ENCODE measurements at places on chromosomes 11 and 22.
A peak's percentile ranks its signal among the peaks of the same experiment; 100 is the strongest.

GRCh38 chr11:57982776-57983175 is 40.9 kb upstream of the OR9Q1 start:
- DNase-seq, result no peak

- no peak for DNase-seq
Observed at GRCh38 chr11:3120071-3120792, 44.9 kb downstream of the OSBPL5 start.

DNA sequence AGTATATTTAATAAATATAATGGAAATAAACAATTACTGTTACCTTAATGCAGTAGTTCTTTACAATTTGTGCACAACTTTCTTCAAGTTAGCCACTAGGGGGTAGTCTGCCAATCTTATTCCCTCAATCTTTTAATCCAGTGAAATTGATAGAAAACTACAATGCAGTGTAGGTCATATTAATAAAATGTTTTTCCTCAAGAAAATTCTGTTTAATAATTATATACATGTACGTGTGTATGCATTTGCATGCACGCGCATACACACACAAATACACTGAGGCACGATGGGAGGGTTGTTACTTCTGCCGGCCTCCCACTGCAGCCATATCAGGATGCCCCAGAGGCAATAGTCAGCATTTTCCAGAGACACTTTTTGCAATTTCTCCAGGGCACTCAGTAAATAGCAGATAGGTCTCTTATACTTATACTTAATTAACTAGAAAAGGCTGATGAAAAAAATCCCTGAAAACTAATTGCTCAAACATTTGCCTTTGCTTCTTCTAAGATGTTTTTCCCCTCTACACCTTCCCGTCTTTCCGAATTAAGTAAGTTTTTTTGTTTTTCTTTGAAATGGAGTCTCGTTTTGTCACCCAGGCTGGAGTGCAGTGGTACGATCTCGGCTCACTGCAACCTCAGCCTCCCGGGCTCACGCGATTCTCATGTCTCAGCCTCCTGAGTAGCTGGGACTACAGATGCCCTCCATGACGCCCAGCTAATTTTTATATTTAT is 3.1 kb downstream of the GAB2 start:
- no peak for DNase-seq

DNA sequence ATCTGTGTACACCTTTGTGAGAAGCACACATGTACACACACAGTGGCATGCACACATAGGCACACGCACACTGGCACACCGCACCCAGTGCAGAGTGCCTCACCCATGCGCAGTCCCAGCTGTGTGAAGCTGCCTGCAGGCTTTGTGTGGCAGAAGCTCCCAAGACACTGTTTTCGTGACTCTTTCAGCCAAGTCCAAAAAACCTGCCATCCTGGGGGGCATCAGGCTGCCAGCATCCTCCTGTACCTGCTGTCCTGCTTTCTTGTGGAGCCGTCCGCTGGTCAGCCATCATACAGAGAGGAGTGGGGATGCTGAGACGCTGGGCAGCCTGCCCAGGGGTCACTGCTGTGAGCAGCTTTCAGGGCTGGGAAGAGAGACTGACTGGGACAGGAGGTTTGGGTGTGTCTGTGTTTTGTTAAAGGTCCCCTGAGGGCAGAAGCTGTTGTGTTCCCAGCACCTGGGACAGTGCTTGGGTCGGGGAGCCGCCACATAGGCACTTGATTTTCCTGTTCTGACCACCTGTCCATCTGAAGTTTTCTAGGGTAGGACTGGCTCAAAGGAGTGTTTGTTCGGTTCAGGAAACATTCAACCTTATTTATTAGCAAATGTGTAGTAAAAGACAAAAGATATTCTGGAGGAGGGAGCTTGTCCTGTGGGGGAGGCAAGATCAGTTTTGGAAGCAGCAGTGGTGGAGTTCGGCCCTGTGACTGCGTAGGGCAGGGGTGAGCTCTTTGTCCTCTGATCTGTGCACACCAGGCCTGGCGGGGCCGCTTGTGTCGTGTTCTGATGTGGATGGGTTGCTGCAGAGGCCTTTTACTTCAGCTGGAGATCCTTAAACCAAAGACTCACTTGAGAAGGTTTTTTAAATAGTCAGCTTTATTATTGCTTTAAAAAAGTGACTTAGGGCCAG is 29.7 kb downstream of the AP2A2 start:
- DNase-seq, result no peak

GRCh38 chr11:28528217-28528616 is 420.0 kb downstream of the METTL15 start:
- no peak for DNase-seq

DNA sequence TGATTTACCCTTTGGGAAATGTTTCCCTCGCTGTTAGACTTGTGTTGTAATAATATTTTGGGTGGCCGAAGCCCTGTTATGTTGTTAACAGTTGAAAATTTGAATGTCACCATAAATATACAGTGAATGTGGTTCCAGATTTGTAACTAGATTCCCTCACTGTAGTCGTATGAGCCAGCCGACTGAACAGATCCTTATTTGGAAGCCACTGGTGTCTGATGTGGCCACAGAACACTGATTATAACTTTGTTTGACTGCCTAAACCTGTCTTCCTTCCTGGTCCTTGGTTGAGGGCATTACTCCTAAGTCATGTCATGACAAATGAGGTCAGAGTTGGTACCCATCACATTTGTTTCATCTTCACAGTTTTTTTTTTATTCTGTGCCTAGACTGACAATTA is 45.4 kb downstream of the YAP1 start:
- DNase-seq, result no peak

GRCh38 chr11:120097721-120098385 is 40.1 kb downstream of the TRIM29 start:
- no peak for DNase-seq

GRCh38 chr11:60719391-60719790 is 5.1 kb upstream of the MS4A18 start:
- DNase-seq, result no peak

DNA sequence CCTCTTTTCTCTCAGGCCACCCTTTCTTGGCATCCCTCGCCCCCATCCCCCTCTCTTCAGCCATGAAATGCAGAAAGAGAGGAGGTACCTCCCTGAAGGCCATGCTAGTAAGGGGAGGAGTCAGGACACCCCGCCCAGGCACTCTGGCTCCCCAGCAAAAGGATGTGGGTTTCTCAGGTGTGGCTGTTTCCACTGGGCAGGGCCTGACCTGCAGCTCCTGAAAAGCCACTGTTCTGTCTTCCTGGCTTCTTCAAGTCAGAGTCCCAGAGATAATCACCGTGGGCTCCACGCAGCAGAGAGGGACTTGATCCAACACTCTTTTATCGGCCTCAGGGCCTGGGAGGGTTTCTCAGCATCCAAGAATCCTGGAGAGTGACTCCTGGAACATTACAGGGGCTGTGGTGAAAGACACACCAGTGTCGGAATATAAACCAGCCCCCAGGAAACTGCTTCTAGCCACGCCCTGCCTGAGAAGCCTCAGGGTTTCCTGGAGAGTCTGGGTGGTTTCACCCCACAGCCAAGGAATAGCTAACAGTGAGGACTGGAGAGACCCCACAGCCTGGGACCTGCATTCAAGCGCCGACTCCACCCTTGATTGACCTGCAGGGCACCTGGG is 45.7 kb upstream of the TSPAN18 start:
- DNase-seq, result no peak

DNA sequence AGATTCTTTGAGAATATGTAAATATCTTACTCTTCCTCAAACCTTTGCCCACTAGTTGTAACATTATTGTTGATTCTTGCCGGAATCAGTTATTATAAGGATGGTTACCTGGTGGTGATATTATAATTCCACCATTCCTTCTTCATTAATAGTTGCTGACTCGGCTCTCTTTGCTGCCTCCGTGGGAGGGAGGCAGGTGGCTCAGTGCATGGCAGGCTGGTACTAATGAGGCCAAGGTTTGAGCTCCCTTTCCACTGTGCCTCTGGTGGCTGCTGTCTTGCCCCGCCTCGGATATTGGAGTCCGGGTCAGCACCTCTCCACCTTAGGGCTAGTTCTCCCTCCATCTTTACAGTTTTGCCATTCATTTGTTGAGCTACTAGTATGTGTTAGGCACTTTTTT is 12.7 kb downstream of the CD6 start:
- no peak for DNase-seq

- peak; percentile 64 for DNase-seq
Observed at GRCh38 chr11:75204685-75205563, 35.6 kb upstream of the TPBGL start.

GRCh38 chr22:39519681-39520225 is 609 bp upstream of the ATF4 start:
- peak; percentile 98 for DNase-seq

GRCh38 chr11:33941637-33942160 is 49.8 kb upstream of the LMO2 start:
- DNase-seq, result no peak

DNA sequence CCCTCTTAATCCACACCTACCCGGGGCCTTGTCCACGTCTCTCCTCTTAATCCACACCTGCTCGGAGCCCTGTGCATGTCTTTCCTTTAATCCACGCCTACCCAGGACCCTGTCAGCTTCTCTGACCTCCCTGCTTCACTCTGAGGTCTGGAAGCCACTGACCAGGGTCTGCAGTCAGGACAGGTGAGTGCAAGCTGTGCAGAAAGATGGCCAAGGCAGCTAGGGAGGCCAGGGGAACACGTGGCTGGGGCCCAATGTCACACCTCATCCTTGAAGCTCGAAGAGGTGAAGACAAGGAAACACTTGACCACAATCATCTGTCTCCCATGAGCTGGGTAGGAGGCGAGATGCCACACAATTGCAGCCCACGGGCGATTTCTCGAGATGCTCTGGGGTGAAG is 1516.9 kb downstream of the BRD1 start:
- no peak for DNase-seq

GRCh38 chr11:27313157-27313821 is 49.7 kb downstream of the CCDC34 start:
- DNase-seq, result peak; percentile 49
